ENCODE measurements at places on chromosomes 12 and 14.

DNA sequence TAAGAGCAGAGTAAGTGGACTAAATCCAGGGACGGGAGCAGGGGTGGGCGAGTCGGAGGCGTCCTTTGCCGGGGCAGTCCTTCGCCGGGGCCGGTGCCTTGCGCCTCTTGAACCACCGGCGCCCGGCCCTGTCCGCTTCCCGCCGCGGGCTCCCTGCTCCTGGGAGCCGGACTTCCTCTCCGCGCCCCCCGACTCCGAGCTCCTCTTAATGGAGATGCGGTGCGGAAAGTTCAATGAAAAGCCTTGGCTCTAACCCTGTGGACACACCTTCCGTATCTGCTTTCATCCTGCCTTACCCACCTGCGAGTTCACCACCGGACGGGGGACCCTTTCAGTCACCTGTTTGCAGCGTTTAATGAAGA, 412 bp downstream of the FGFR1OP2 start:
- DNase-seq: peak; percentile 48

- no peak for DNase-seq
These were observed 126.7 kb upstream of the LGR5 start for GRCh38 chr12:71312768-71313403.

GRCh38 chr12:46404225-46404631, 31.7 kb upstream of the SLC38A2 start:
- DNase-seq: no peak

- peak; percentile 60 for DNase-seq
These were observed 205.2 kb upstream of the NEDD1 start for GRCh38 chr12:96701856-96702255.

- DNase-seq: peak; percentile 1
These were observed 144.2 kb downstream of the C12orf75 start for GRCh38 chr12:105474672-105475071.

GRCh38 chr12:117119592-117120198, 20.5 kb upstream of the TESC start:
- peak; percentile 74 for DNase-seq

GRCh38 chr14:68104518-68104917, 284.9 kb downstream of the RAD51B start:
- no peak for DNase-seq

GRCh38 chr12:25186788-25187402, 8.1 kb downstream of the DNAI7 start:
- DNase-seq: no peak

GRCh38 chr14:90601563-90601962, 204.7 kb downstream of the CALM1 start:
- no peak for DNase-seq

GRCh38 chr14:42214981-42215491, 608.4 kb downstream of the LRFN5 start:
- DNase-seq: no peak

DNA sequence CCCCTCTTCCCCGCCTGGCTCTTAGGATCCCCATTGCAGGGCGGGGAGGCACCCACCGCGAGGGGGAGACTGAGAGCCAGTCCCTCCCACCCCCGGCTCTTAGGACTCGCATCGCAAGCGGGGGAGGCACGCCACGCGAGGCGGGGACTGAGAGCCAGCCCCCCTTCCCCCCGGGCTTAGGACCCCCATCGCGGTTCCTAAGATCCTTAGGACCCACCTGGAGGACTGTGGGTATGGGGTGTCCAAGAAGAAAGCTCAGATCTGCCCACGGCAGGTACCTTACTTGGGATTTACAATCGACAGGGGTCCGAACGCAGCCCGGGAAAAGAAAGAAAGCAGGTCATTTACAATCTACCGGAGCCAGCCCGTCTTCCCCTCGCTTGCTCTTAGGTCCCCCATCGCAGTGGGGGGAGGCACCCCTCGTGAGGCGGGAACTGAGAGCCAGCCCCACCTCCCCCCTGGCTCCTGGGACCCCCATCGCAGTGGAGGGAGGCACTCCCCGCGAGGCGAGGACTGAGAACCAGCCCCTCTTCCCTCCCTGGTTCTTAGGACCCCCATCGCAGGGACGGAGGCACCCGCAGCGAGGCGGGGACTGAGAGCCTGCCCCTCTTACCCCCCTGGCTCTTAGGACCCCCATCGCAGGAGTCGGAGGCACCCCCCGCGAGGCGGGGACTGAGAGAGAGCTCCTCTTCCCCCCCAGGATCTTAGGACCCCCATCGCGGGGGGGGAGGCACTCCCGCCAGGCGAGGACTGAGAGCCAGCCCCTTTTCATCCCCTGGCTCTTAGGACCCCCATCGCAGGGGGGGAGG, 43.7 kb downstream of the DDX11 start:
- DNase-seq: peak; percentile 78

GRCh38 chr12:70645494-70646317, 8.5 kb upstream of the PTPRB start:
- DNase-seq: peak; percentile 69

DNA sequence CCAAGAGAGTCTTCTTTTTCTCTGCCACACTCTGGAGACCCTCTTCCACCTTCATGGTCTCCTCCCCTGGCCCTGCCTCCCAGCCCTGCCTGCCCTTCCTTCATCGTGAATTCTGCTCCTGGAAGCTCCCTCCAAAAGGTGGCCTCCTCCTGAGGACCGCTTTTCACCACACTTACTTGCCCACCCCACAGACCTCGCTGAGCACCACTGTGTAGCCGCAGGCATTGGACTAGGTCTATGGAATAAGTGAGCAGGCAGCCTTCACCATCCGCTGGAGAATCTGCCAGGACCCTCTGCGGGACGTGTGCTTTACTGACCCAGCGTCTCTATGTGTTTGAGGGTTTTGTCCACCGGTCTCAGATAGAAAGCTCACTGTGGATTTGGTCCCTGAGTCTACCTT, 9.7 kb upstream of the KRT5 start:
- DNase-seq: no peak
